ENCODE measurements at places on chromosomes 7 and 10.

DNA sequence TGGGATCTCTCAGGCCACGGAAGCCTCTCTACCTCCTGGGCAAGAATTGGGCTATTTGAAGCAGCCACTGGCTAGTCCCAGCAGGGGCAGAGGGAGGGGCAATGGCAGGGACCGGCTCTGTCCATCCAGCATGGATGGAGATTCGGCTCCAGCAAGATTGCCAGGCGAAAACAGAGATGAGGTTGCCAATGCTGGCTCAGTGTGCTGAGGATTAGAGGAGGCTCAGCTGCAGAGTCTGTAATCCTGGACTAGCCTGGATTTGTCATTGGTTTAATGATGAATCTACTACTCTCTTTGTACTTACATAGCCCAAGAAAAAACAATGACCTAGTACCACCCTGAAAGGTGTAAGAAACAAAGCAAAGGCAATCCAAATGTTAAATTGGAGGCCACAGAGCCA, 112.2 kb upstream of the PDCD4 start:
- no peak for DNase-seq

DNA sequence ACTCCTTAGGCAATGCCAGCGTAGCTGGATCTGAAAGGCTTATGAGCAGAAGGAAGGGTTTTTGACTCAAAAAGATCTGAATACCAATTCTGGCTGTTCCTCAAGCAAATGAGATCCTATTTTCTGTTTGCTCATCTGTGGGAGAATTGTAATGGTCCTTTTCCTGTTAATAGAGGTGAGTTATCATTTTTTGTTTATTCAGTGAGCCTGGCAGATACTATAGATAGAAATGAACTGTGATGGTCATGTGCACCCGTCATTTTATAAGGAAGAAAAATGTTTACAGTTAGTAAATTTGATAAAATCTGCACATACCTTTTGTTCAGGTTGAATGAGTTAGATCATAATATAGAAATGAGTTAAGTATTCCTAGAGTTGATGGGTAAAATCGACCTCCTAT, 97.7 kb downstream of the ACTR3B start:
- no peak for DNase-seq

DNA sequence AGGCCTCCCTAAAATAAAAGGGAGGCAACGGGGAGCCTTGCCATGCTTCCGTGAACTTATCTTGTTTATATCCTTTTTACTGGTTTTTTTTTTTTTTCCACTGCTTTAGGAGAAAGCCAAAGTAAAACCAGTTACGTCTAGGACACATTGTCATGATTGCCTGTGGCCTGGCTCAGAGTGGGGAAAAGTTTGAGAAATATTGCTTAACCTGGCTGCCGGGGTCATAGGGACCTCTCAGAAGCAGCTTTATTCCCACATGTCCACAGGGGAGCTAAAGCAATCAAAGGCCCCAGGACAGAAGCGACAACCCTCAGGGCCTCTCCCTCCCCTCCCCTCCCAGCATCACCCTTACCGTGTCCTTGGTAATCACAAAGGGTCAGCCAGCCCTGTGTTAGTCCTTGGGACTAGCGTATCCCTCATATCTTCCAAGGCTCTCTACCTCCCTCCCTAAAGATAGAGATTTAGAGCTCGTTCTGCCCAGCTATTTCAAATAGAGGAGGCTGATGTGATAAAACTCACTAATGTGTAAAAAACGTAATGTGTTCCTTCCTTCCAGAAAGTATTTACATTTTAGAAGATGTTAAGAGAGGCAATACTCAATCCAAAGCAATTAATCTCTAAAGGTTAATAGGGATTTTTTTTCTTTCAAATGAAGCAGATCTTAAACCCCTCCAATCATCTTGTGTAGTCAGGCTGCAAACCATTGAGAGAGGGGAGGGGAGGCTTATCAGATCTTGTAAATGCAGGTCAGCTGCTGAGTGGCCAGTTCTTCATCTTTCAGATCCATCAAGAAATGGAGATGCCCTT, 64.8 kb upstream of the PRKAR2B start:
- no peak for DNase-seq

DNA sequence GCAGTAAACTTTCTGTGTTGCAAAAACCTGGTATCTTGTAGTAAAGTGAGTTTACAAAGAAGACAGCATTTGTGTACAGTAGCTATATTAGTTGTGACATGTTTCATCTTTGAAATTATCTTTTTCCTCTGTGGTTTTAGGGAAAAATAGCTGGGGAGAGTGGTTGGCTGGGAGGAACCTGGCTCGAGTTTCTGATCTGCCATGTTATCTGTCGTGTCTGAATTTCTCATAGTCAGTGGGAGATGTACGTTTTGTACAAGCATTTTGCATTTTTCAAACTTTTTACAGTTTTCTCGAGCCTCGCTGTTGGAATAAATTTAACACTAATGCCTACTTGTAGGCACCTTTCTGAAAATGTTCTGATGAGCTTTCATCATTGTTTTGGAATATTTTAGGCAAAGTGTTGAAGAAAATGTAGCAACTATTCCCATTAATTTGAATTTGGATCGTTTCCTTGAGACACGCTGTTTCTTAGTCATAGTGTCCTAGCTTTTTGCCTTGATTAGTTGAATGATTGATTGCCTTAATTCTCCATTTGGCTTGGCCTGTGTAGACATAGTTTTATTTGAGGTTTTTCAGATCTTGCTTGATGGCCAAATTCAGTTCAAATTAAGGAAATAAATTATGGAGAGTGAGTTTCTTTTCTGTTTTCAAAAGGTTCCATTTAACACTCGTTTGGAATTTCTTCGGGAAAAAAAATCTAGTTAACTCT, 65.1 kb downstream of the CAMK1D start:
- no peak for DNase-seq

DNA sequence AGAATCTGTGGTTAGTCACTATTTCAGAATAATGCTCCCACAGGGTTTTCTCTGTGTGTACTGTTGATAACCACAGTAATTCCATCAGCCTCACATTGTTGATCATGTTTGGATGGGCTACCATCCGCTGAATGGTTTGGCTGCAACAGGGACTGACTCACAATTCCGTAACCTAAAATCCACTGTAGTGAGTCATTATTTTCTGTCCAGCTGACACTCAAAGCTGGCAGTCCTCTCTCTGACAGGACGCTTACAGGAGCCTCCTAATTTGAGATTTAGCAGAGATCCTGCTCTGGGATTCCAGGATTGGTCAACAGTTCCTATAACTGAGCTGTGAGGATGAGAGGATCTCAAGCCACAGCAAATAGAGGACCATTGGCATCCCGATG, 32.7 kb downstream of the VWA2 start:
- no peak for DNase-seq

All from NCI-H2029 treated with DMSO at 0.1 percent for 48 hours (cell line).